ENCODE measurements at places on chromosomes 7 and 10. TPM values are rescaled to one million over a fixed set of nuclear protein-coding genes. Genes with fewer than 3 reads are reported as not detected.

GRCh38 chr7:150791304-150791703 lies 8.9 kb downstream of the TMEM176B start:
- no peak for DNase-seq

GRCh38 chr7:151511946-151512345 lies 7.7 kb downstream of the RHEB start:
- no peak for DNase-seq

The GTPBP10 gene
- 39.3 TPM for total RNA-seq

The FAM25C gene
- total RNA-seq: not detected

DNA sequence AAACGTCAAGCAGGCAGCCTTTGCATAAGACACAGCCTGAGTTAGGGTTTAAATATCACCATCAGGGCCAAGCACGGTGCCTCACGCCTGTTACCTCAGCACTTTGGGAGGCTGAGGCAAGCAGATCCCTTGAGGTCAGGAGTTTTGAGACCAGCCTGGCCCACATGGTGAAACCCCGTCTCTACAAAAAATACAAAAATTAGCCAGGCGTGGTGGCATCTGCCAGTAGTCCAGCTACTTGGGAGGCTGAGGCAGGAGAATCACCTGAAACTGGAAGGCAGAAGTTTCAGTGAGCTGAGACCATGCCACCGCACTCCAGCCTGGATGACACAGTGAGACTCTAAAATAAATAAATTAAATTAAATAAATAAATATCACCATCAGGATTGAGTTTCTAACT lies 33.0 kb downstream of the SRPK2 start:
- DNase-seq: no peak

DNA sequence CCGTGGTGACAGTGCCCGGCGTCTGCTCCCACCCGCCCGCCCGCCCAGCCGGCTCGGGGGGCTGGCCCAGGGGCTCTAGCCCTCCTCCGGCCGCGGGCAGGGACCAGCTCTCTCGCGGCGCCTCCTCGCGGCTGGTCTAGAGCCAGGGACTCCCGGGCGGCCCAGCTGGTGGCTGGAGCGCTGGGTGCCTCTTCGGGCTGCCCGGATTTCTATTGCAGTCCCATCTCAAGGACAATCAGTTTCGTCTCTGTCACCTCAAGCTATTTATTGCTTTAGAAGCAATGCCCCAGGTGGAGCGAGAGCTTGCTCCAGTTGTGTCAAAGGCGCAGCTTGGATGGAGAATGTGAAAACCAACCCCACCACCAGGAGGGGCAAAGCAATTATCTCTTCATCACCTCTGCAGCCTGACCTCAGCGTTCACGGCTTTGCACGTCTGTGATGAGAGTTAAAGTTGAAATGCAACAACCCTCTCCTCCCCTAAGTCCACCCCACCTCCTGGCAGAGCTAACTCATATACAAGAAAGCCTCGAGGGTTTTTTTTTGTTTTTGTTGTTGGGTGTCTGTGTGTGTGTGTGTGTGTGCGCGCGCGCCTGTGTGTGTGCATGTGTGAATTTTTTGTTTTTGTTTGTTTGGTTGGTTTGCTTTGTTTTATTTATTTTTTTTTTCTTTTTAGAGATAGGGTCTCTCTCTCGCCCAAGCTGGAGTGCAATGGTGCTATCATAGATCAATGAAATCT lies at the start of gene ITGA8:
Gene ITGA8, minus strand, starts transcription at position 24 of the 736 bp plus-strand sequence. CDS start 151 bp downstream, outside the sequence.
- DNase-seq: peak; percentile 14

DNA sequence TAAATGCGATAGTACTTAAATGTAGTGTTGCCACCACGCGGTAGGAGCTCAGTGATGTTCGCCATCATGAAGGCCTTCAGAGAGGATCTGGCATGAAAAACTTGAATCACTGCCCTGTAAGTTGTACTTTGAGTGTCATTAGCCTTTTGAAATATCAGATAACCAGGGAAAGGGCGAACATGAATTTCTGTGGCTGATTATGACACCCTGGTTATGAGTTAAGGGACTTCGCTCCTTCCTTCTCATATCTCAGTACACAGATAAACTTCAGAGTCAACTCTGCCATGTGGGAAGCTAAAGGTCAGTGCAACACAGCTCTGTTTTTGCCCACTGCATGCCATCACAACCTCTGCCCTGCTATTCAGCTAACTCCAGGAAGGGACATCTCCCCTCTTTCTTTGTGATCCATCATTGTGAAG lies 8.9 kb upstream of the ACSL5 start:
- DNase-seq: no peak

DNA sequence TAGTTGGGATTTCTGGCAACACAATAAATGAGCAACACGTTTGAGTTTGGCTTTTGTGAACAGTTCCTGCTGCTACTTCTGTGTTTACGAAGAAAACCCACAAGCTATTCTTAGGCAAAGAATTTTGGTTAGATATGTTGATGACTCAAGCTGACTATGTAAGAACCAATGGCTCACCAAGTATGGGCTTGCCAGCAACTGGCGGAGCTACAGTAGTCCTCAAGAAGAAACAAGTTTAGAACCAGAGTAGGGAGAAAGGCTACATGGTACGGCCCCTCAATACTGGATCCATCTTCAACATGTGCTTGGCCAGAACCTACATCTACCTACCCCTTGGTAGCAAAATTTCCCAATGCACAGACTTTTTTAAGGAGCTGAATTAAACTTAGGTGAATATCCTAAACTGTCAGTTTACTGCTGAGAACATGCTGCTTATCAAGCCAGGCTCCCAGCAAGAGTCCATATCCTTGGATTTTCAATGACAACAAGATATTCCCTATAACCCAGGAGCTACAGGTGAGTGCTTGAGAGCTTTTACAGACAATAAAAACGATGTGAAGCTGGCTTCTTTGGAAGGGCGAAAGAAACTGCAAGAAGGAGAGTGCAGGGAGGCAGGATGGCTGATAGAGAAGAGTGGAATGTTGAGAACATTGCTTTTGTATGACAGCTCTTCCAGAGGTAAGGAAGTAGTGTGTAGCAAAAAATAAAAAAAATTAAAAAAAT lies 74.3 kb upstream of the ASAH2 start:
- no peak for DNase-seq

GRCh38 chr10:63866075-63866746 lies 345.0 kb downstream of the REEP3 start:
- DNase-seq: peak; percentile 65

- no peak for DNase-seq
Measured at GRCh38 chr10:12972146-12972545, 29.4 kb downstream of the CCDC3 start.

The RAB19 gene
- total RNA-seq: 4.6 TPM

DNA sequence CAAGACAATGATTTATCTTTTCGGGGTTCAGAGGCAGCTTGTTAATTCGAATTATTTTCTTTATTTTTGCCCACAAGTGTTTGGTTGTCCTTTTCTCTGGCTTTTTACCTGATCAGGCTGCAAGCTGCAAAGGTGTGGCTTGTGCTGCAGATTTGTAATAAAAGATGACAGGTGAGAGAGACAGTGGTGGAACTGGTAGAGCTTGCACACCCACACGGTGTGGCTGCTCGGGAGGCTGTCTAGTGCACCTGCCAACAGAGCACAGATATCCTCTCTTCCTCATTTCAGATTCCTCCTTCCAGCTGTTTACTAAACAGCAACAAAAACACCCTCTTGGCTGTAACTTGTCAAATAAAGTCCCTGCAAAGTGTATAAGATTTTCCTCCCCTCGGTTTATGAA lies 9.2 kb downstream of the GJD4 start:
- no peak for DNase-seq

DNA sequence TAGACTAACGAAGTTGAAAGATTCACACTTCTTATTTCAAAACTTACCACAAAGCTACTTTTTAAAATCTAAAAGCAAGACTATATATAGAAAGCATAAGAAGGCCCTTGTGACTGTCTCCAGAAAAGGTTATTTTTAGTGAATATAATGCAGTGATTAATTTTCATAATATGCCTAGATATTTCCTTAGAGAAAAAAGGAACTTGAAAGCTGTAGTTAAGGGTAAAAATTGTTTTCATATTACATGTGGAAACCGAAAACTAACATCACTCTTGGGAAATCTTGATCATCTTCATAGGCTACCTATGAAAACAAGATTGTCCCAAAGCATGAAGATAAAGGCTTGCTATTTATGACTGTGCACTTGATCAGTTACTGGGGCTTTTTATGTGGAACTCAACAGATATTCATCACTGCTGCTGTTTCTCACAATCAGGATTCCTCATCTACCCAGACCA lies 223.2 kb downstream of the SH2D4B start:
- DNase-seq: no peak

DNA sequence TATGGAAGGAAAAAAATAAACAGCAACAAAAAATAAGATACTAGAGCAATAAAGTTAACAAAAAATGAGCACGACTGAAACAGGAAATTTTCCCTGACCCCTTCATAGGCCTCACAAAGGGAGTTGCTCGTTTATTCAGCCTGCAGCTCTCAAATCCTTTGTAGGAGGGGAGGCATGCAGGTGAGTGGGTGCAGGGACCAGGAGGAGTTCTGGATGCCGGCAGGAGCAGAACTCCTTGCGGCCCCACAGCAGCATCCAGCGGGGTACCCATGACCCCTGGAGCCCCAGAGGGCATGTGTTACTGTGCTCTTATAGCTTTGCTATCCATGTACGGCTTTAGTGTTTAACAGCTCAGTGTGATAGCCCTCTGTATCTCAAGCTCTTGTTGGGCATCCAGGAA lies 5.8 kb downstream of the TAS2R39 start:
- DNase-seq: no peak

The SPDYE2B gene
- total RNA-seq: 0.19 TPM

The HYAL4 gene
- total RNA-seq: not detected

- no peak for DNase-seq
Measured at GRCh38 chr10:47045331-47045861, 134.2 kb downstream of the PTPN20 start.

- no peak for DNase-seq
Measured at GRCh38 chr7:87530126-87530525, 54.6 kb upstream of the ABCB4 start.

DNA sequence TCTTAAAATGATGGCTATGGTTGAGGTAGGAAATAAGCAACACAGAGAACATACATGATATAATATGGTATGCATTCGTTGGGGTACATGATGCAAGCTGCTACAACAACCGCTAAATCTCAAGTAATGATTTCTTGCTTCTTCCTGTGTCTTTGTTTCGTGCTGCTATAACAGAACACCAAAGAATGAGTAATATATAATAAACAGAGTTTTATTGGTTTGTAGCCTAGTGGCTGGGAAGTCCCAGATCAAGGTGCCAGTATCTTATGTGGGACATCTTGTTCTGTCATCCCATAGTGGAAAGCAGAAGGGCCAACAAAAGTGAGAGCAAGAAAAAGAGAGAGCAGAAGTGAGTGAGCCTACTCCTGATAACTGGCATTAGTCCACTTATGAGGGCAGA lies 689.7 kb downstream of the SUGCT start:
- no peak for DNase-seq

- no peak for DNase-seq
Measured at GRCh38 chr10:12975906-12976305, 25.6 kb downstream of the CCDC3 start.

The CPA1 gene
- total RNA-seq: not detected

The CYP2W1 gene
- total RNA-seq: not detected

- DNase-seq: no peak
Measured at GRCh38 chr10:43870968-43871439, 222.3 kb upstream of the ZNF32 start.

DNA sequence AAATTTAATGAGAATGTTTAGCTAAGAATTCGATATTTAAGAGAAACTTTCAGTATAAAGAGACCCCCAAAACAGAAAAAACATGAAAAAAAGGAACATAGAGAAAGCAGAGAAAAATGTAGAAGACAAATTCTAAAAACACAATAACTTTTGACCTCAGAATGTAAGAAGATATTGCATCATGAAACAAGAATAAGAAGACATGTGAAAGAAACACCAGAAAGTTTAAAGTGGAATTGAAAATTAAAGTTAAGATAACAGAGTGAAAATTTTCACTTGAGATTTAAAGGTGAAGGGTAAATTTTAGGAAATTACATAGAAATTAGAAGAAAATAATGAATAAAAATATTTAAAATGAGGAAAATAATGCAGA lies 78.2 kb upstream of the FAM3C start:
- no peak for DNase-seq

- no peak for DNase-seq
Measured at GRCh38 chr10:44044549-44044948, 340.3 kb downstream of the CXCL12 start.

The LIPM gene
- not detected for total RNA-seq

DNA sequence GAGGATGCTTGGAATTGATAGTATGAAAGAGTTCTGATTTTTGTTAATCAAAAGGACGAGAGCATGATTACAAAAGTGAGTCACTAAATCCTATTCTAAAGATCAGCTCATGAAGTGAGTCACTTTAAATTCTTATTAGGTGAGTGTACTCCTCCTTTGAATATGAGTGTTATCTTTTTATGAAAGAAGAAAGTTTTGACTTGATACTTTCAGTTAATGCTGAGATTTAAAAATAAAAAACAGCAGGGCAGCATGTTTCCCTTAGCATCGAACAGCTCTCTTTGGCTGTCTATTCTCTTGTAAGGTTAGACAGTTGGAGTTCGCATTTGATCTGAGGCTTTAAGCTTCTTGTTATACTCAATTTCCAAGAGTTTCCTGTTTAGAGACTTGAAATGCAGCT lies 222.0 kb downstream of the TWIST1 start:
- DNase-seq: no peak

The SPDYE6 gene
- total RNA-seq: not detected

- DNase-seq: no peak
Measured at GRCh38 chr10:116779076-116779687, 36.8 kb upstream of the HSPA12A start.

- DNase-seq: no peak
Measured at GRCh38 chr10:58086144-58086762, 181.4 kb downstream of the IPMK start.

DNA sequence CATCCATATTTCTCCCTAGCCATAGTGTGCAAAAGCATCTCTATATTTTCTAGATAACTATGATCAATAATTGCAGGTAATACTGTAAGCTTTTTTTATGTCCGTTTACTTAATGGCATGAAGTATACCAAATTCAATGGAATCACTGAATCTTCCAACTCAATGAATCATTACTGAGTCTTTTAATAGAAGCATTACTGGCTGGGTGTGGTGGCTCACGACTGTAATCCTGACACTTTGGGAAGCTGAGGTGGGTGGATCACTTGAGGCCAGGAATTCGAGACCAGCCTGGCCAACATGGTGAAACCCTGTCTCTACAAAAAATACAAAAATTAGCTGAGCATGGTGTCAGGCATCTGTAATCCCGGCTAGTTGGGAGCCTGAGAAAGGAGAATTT lies 372.5 kb downstream of the BMPER start:
- no peak for DNase-seq

DNA sequence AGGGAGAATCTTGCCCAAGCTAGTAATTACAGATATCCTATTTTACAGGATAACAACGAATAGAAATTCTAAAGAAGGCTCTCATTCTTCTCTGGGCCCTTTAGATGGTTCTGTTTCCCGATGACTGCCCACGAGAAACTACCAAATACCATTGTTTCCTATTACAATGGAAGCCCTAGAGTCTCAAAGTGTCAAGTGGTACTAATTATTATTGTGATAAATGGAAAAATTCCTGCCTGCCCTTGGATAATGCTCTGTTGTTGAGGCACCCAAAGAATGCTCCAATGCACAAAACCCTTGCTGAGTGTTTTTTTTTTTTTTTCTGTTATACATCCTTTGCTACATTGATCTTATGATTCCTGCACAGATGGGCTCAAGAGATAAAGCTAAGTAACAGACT lies 504.5 kb downstream of the XPNPEP1 start:
- DNase-seq: no peak

The FFAR4 gene
- total RNA-seq: not detected

- DNase-seq: no peak
Measured at GRCh38 chr7:100825751-100826513, 1.4 kb downstream of the EPHB4 start.

The PAOX gene
- total RNA-seq: 5.0 TPM
